ENCODE measurements at places on chromosomes 16 and 17.

- peak; percentile 92 for DNase-seq
These were observed 561 bp downstream of the ZNF423 start for GRCh38 chr16:49855280-49855821.

DNA sequence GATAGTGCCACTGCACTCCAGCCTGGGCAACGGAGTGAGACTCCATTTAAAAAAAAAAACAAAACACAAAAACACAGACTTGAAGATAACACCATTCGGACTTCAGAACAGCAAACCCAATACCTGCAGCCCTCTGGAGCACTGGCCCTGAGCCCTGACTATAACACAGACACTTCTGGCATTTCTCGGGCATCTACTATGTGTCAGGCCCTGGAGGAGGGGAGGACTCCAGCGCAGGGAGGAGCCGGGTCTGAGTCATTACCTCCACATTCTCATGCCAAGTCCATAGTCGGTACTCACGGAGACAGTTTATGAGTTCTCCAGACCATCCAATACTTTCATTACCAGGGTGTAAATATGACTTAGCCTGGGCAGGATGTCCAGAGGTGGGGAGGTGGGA lies 48.8 kb downstream of the PITPNM3 start:
- DNase-seq, result no peak

GRCh38 chr17:61307905-61308886 lies 91.4 kb upstream of the TBX2 start:
- DNase-seq, result no peak

GRCh38 chr17:80644536-80644935 lies 99.9 kb downstream of the RPTOR start:
- DNase-seq, result no peak

DNA sequence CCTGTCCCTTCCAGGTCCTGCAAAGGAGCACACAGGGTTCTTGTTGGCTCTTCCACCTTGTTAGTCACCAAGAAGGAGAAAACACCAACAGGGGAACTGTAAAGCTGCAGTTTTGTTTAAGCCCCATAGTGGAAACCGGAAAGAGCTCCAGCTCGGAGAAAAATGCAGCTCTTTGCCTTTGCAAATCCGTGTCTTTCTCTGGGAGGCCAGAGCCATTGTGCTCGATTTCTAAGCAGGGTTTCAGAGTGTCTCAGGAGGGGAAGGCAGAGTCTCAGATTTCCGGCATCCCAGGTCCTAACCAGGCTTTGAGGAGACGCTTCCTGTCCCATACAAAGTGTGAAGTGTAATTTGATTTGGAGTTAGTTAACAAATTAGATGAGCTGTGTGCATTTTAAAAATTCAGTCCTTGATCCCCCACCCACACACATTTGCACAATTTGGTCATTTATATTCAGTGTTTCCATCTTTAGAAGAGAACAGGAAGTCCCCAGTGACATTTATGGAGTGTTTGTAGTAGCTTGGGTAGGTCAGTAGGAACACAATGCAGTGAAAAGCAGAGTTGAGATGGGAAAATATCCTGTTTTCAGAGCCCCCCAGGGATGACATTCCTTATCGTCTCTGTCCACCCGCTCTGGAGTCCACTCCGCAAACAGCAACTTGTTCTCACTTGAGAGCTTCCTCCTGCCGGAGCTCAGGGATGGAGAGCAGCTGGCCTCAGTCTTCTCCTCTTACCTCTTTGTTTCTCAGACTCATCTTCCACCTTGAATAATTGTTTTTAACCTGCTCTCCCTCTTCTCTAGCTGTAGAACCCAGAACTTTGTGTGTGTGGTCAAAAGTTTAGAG lies 331.9 kb downstream of the SEC14L1 start:
- DNase-seq, result peak; percentile 77

DNA sequence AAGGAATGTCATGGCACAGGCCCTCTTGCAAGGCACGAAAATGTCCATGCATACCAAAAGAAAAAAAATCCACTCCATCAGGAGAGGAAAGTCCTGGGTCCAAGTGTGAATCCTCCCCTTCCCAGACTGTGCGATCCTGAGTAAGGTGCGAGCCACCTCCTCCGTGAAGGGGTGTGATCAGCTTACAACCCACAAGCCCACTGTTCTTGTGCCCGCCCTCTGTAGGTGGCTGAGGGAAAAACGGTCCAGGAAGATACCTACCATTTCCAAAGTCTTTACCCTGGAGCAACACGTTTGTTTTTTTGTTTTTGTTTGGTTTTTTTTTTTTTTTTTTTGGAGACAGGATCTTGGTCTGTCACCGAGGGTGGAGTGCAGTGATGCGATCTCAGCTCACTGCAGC lies 116.5 kb downstream of the ZNF423 start:
- DNase-seq, result peak; percentile 14

GRCh38 chr17:76272541-76273444 lies 7.6 kb downstream of the UBALD2 start:
- DNase-seq, result no peak

DNA sequence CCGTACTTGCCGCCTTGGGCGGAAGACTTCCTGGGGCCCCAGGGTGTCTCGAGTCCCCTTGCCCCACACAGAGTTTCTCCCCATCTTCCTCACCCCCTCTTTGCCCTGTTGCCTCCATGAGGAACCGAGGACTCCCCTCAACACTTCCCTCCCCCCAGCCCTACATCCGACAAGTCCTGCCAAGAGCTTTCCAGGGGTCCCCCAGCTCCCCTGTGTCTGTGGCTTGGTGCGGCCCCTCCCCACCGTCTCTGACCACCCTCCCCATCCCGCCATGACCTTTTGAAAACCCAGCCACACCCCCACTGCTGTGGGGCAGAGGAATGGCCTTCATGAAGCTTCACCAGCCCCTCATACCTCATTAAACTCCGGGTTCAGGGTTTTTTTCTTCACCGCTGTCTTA lies 11.4 kb downstream of the SCGB1C2 start:
- no peak for DNase-seq

GRCh38 chr17:45431531-45432404 lies 902 bp downstream of the ARHGAP27 start:
- peak; percentile 78 for DNase-seq

DNA sequence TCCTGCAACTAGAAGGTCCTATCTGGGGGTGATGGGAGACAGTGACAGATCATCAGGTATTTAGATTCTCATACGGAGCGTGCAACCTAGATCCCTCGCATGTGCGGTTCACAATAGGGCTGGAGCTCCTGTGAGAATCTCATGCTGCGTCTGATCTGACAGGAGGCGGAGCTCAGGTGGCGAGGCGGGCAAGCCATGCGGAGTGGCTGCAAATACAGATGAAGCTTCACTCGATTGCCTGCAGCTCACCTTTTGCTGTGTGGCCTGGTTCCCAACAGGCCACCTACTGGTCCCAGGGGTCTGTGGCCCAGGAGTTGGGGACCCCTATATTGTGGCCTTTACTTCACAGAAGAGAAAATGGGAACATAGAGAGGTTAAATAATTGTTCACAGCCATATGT lies 200.4 kb downstream of the IRF8 start:
- no peak for DNase-seq

DNA sequence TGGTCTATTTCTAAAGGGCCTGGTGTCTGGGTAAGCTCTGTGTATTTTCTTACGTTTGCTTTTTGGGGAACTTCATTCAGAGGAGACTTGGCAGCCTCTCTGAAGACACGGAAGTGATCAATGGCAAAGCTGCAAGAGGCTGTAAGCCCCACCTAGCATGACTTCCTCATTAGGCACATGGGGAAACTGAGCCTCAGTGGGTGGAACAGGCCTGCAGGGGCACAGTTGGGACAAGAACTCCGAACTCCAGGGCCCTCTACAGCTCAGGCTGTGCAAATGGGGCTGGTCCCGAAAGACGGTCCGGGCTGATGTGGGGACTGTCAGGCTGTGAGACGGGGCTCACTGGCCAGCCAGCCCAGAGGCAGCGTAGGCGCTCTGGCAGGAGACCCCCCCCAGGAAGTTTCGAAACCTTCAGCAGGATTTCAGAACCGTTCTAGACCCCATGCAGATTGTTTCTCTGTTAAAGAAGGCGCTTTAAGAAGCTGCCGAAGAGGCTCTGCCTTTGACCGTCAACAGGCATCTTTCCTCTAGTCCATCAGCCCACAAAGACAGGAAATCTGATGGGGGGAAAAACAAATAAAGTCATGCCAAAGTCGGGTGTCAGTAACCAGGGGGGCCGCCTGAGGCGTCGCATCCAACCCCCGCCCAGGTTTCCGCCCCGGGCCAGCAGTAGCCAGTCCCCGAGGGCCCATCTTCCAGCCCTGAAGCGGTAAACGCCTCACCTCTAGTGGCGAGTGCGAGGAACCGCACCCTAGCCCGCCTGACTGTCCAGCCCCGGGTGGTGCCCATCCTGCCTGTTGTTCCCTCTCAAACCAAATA lies 79.8 kb upstream of the TBC1D3K start:
- peak; percentile 38 for DNase-seq

DNA sequence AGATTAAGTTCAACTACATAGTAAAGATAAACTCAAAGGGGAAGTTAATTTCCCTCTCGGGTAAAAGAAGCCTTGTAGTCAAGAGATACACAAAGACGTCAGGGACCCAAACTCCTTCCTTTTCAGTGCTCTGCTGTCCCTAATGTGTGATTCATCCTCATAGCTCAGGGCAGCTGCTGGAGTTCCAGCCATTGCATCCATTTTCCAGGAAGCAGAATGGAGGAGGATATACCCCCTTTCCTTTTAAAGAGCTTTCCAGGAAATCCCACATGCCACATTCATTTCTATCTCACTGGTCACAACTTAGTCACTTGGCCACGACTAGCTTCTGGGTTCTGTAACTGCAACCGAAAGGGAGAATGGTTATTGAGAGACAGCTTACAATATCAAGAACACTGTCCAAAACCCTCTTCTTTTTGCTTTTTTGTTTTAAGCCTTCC lies 95.3 kb downstream of the SOCS1 start:
- no peak for DNase-seq

- no peak for DNase-seq
These were observed 115.6 kb upstream of the CDH5 start for GRCh38 chr16:66250686-66251431.

DNA sequence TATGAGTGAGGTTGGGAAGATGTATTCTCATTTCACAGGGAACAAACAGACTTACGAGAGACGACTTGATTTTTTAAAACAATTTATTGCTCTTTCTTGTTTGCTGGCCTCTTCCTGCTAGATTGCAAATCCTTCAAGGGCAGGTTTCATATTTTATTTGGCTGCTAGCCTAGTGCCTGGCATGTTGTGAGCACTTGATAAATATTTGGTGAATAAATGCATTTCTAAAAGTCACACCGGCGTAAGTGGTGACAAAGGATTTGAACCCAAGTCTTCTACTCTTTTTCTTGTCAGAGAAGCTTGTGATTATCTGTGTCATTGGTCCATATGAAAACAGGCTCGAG lies 1.4 kb downstream of the WWP2 start:
- no peak for DNase-seq

- no peak for DNase-seq
These were observed 100.4 kb downstream of the CEP112 start for GRCh38 chr17:66091445-66092080.

- no peak for DNase-seq
These were observed 23.8 kb upstream of the KCNJ12 start for GRCh38 chr17:21352221-21352980.

DNA sequence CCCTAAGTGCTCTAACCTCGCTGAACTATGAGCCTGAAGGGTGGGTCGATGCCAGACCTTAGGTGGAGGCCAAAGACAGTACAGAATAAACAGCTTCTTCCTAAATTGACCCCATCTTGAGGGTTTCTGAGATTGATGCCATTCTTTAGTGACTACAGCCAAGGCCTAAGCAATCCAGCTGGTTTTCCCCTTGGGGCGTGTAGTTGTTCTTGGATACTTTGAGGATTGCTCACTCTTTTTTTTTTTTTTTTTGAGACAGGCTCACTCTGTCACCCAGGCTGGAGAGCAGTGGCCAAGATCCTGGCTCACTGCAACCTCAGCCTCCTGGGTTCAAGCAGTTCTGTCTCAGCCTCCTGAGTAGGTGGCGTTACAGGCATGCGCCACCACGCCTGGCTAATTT lies 2.0 kb downstream of the OVCA2 start:
- DNase-seq, result no peak

- no peak for DNase-seq
These were observed 188.0 kb upstream of the AXIN2 start for GRCh38 chr17:65749479-65749878.

GRCh38 chr17:82937411-82938371 lies 97.9 kb upstream of the ZNF750 start:
- no peak for DNase-seq

DNA sequence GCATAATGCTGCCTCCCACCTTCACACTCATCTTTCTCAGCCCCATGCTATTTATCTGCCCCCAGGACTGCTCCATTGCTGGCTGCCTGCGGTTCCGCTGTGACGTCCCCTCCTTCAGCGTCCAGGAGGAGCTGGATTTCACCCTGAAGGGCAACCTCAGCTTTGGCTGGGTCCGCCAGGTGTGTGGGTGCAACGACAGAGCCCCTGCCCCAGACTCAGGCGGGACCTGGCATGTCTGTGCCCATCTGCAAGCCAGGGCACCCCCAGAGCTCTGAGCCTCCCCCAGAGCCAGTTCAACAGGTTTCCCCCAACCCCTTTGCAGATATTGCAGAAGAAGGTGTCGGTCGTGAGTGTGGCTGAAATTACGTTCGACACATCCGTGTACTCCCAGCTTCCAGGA lies 12.9 kb upstream of the ITGAD start:
- no peak for DNase-seq

- DNase-seq, result no peak
These were observed 81.3 kb upstream of the ZNF469 start for GRCh38 chr16:88301431-88301830.

GRCh38 chr17:56057869-56058268 lies 95.4 kb upstream of the ANKFN1 start:
- DNase-seq, result no peak

DNA sequence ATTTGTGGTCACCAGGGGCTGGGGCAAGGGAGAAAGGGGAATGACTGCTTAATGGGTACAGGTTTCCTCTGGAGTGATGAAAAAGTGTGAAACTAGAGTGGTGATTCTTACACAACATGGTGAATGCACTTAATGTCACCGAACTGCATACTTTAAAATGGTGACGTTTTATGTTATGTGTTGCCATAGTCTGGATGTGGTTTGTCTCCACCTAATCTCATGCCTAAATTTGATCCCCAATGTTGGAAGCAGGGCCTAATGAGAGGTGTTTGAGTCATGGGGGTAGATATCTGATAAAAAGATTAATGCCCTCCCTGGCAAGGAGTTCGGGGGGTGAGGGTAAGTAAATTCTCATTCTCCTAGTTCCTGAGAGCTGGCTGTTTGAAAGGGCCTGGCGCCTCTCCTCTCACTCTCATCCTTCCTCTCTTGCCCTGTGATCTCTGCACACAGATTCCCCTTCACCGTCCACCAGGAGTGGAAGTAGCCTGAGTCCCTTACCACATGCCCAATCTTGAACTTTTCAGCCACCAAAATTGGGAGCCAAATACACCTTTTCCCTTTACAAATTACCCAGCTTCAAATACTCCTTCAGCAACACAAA lies 15.3 kb downstream of the XPO6 start:
- no peak for DNase-seq

Measured in HAP-1 (cell line).